KG1 (cell line): ENCODE measurements at places on chromosomes 13 and 19.

DNA sequence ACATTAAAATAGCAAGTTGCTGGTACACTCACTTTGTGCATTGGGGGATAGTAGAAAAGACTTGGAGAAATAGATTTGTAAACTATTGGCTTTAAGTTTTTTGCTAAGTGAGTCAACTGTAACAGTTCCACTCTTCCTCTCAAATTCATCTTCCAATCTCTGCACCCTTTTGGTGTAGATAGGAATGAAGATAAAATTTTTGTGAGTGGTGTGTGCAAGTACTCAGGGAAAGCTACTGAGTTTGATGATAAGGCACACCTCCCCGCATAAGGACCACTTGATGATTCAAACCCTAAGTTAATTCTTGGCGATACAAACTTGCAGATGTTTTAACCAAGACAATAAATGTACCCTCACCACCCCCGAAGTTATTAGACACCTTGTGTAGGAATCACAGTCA, 168.3 kb upstream of the SLITRK1 start:
- no peak for DNase-seq

GRCh38 chr19:5032101-5032967, 63.4 kb downstream of the KDM4B start:
- no peak for DNase-seq

DNA sequence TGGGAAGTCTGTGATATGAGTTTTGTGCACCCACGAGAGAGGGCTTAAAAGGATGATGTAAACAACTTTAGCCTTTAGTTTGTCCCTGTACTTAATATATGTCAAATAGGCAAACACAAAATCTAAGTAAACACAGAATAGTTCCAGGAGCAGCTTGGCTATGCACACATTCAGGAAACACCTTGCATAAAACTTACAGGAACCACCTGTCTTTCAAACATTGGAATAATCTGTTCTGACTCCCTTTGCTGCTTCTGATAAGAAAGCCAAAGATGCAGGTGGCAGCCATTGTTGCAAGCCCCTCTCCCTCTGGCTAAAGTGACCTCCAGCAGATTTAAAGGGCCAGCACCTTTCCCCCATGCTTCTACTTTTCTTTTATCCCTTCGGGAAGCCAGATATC, 4.7 kb downstream of the EEF1AKMT1 start:
- DNase-seq: no peak

GRCh38 chr13:34900288-34900739, 41.8 kb upstream of the NBEA start:
- no peak for DNase-seq

GRCh38 chr13:75021151-75021550, 460.8 kb downstream of the TBC1D4 start:
- no peak for DNase-seq

GRCh38 chr13:83752141-83752540, 130.1 kb downstream of the SLITRK1 start:
- no peak for DNase-seq

DNA sequence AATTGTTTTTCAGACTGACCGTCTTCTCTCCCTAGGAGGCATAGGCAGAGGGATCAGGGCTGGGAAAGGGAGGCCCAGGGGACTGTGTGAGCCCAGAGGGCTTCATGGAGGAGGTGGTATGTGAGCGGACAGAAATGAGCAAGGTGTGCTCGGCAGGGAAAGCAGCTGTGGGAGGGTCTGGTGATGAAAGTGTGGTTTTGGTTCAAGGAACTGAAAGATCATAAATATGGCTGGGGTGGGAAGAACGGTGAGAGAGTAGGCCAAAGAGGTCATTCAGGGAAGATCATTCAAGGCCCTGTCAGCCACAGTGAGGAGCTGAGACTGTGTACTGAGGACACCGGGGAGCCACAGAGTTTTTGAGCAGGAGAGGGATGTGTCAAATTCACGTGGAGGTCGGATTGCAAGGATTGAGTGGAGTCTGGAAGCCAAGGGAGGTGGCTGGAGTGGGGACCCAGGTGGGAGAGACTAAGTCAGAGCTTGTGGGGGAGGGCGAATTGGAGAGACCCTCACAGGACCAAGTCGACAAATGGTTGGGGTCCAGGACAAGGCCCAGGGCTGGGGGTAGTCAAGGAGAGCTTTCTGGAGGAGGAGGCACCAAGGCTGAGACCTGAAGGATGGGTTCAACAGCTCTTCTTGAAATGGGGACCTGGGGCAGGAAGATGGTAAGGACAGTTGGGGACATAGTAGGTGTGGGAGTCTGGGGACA, 7.6 kb downstream of the PLD3 start:
- no peak for DNase-seq
